ENCODE measurements at places on chromosomes 3 and 15. TPM values are rescaled to one million over a fixed set of nuclear protein-coding genes. Genes with fewer than 3 reads are reported as not detected.

CA12 gene
- polyA plus RNA-seq, result 151 TPM

GRCh38 chr3:15256861-15257341, 50.9 kb downstream of the CAPN7 start:
- no peak for DNase-seq

EOGT gene
- 10.6 TPM for polyA plus RNA-seq

- no peak for DNase-seq
Measured at GRCh38 chr15:26119322-26119721, 256.2 kb upstream of the ATP10A start.

XIRP1 gene
- polyA plus RNA-seq, result 0.47 TPM

DNA sequence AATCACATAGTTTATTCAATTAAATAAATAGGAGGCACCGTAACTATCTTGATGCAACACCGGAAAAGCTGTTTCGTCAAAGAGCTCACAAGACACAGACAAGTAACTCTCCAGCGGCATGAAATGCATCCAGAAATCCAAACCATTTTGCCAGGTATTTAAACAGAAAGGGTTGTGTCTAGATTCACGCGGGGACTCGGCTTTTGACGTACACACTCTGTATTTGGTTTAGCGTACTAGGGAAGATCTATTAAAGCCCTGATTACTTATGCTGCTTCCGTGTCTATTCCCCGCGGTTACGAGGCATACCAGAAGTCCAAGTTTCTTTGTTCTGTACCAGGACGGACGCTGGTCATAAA, 718 bp downstream of the BNIP2 start:
- no peak for DNase-seq

GRCh38 chr15:26661748-26662147, 111.1 kb downstream of the GABRB3 start:
- no peak for DNase-seq

DNA sequence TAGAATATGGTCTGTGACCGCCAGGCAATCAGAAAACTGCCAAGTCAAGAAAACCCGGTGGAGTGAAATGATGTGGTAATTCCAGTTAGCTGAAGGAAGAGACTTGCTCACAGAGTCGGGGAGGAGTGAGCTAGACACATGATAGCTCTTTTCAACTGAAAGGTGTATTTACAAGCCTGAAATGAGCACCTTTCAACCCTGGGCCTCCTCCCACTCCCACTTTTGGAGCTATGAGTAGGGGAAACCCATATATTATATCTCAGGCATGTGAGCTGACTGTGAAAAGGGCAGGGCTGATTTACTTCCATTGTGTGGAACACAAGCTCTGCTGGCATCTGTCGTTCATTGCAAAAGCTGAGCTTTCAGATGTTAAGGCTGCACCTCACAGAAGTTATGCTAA, 960.2 kb downstream of the TUSC7 start:
- DNase-seq, result no peak

DNA sequence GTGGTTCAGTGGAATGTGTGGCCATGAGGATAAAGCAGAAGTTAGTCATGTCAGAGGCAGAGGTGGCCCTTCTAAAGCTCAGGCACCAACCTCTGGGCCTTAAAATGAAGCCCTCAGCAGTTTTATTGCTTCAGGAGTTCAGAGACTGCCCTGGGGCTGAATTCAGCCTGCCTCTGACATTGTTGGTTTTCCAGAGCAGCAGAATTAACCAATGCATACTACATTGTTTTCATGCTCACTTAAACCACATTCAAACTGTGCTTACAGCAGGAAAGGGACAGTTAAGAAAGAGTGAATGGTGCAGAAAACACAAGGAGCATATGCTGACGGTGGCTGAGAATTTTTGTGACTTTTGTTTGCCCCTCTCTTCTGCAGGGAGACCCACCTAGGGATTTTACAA, 320.2 kb downstream of the CHST2 start:
- no peak for DNase-seq

- DNase-seq, result no peak
Measured at GRCh38 chr15:86002444-86002843, 77.2 kb upstream of the AGBL1 start.

GRCh38 chr3:162740941-162741596, 1244.5 kb downstream of the OTOL1 start:
- DNase-seq, result no peak

WDR93 gene
- polyA plus RNA-seq, result 2.3 TPM

CLDN16 gene
- 49.3 TPM for polyA plus RNA-seq

GRCh38 chr3:150739877-150740645, 22.9 kb downstream of the SIAH2 start:
- DNase-seq, result no peak

BUB1B gene
- 33.0 TPM for polyA plus RNA-seq

DNA sequence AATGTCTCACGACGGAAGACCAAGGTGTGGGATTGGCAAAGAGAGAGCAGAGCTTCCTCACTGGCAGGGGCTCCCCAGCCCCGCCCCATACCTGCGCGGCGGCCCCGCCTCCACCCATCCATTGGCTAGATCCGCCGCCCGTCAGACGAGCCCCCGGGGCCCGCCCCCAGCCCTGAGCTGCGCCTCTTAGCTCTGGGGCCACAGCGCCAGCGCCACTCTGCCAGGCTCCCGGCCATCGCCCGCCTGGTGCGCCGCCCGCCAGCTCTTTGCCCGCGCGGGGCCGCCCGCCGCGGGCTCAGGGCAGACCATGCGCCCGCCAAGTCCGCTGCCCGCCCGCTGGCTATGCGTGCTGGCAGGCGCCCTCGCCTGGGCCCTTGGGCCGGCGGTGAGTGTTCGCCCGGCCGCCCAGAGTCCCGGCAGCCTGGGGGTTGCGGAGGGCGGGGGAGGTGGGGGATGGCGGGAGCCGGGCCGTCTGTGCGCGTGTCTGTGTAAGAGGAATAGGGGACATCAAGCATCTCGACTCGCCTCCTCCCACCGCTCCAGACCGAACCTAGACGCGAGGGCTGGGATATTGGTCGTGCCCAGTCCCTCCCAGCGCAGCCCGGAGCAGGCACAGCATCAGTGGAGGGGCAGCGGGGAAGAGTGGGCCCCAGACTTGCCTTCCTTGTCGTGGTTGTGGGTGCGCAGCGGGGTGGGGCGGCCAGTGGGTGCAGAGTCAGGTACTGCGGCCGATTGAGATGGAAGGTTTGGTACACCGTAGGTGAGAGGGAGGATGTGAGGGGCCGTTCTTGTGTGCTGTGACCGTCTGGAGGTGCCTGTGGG, at the start of gene VIPR1:
TSS of gene VIPR1 (plus strand) at position 215 of the 822 bp plus-strand sequence. CDS start at position 308, 93 bp downstream.
- DNase-seq, result no peak

DNA sequence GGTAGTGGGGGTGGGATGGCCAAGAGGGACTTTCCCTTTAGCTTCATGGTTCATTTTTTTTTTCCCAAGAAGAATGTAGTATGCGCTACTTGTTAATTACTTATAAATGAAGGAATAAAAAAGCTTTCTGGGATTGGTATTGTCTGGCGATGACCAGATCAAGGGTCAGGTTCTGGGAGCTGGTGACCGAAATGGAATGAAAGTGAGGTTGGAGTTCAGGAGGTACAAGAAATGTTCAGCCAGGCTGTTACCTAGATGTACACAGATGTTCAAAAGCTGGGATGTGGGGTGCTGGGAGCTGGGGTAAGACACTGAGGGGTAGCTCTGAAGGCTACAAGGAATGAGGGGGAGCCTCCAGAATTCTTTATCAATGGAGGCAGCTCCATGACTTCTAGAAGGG, 17.1 kb upstream of the U2SURP start:
- DNase-seq, result no peak

DNA sequence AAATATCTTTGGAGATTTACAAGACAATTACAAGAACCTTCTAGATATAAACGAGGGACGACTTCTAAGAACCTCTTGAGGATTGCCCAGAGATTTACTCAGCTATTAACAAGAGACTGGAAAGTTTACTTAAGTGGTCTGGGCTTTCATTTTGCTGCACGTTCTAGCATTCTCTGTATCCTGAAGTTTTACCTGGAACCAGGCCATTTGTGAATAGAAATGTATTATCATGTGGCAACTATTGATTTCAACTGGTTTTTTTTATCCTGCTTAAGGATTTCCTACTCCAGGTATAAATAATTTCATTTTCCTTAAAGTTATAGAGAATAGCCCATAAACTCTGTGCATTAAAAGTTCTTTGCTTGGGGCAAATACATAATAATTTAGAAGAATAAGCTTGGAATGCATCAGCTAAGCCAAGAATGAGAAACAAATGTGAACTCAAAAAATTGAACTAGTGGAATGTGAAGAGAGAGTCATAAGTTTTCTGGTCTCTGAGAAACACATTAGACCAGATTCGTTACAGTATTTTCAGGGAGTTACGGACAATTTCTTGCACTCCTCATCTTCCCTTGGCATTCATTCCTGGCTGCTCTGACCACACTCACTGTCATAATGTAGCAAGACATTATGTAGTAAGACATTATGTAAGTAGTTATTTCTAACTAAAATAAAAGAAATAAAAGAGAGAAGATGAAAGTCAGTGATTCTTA, 1.3 kb downstream of the AQP9 start:
- DNase-seq, result no peak

- no peak for DNase-seq
Measured at GRCh38 chr15:78007211-78007931, 70.1 kb downstream of the TBC1D2B start.

MED12L gene
- polyA plus RNA-seq, result 1.6 TPM

All from right renal cortex interstitium (tissue), 3 donors.